Ecto neural progenitor cell (in vitro differentiated cells): ENCODE measurements at places on chromosomes 13 and 19.
A peak's percentile ranks its signal among the peaks of the same experiment; 100 is the strongest.

GRCh38 chr13:45464687-45465453 is at the start of gene COG3:
Gene COG3, plus strand, starts transcription at chr13:45464939. Its CDS starts 98 bp downstream, at chr13:45465037.
- peak; percentile 93 for DNase-seq

- DNase-seq, result no peak
Measured at GRCh38 chr13:20812890-20813289, 39.1 kb upstream of the EEF1AKMT1 start.

DNA sequence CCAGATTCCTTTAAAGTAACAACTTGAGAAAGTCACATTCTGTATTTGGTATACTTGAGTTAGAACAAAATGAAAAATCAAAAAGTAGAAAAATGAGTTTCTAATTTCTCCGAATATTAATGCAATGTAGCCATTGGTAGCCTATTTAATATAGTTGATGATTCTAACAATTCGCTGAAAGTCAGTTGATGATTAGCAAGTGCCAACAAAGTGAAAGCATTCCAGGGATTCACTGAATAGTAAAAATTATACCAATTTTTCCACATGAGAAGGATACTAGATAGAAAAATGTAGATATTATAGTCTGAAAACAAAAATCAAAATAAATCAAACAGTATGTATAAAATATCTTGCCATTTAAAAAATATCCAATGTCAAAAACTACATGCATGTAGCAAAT is 117.2 kb downstream of the FREM2 start:
- no peak for DNase-seq

DNA sequence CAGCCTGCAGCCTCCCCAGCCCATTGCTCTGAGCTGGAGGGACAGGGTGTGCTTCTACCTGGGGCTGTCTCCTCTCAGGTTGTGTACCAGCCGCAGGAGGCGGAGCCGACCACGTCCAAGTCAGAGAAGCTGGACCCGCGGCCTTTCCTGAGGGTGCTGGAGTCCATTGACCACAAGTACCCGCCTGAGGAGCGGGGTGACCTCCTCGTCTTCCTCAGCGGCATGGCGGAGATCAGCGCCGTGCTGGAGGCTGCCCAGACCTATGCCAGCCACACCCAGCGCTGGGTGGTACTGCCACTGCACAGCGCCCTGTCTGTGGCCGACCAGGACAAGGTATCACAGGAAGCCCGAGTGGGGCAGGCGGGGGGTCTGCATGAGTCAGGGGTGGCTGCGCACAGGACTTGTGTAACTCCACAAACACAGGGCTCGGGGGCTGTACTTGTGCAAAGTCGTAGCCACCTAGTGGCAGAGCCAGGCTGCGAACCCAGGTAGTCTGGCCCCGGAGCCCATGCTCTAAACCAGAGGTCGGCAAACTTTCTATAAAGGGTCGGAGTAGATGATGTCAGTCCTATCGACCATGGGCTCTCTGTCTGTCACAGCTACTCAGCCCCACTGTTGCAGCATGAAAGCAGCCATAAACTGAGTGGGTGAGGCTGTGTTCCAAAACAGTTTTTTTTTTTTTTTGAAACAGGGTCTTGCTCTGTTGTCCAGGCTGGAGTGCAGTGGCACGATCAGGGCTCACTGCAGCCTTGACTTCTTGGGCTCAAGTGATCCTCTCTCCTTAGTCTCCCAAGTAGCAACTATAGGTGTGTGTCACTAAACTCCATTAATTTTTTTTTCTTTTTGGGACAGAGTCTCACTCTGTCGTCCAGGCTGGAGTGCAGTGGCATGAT is 8.9 kb downstream of the DHX34 start:
- no peak for DNase-seq

- peak; percentile 83 for DNase-seq
Measured at GRCh38 chr13:32587011-32587810, 959 bp downstream of the PDS5B start.

DNA sequence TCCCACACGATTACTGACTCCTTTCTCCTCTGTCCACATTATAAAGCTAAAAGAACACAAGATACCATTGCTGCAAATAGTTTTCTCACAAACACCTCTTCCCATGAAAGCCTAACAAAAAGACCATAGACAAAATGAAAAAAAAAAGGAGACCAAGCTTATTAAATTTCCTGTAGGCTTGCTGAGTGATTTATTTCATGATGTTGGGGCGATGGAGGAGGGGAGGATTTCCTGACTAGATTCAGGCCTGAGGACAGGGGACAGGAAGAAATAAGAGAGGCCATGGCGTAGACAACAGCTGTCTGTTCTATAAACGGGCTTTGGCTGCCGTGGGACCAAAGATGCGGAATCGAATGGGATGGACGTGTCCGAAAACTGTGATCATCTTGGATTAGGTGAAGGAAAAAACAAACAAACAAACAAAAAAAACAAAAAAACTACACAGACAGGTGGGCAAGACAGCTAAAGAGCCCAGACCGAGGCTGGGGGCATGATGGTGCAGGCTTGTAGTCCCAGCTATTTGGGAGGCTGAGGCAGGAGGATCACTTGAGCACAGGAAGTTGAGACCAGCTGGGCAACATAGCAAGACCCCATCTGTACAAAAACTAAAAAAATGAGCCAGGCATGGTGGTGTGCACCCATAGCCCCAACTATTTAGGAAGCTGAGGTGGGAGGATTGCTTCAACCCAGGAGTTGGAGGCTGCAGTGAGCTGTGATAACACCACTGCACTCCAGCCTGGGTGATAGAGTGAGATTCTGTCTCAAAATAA is 5.3 kb downstream of the TMPRSS9 start:
- no peak for DNase-seq

DNA sequence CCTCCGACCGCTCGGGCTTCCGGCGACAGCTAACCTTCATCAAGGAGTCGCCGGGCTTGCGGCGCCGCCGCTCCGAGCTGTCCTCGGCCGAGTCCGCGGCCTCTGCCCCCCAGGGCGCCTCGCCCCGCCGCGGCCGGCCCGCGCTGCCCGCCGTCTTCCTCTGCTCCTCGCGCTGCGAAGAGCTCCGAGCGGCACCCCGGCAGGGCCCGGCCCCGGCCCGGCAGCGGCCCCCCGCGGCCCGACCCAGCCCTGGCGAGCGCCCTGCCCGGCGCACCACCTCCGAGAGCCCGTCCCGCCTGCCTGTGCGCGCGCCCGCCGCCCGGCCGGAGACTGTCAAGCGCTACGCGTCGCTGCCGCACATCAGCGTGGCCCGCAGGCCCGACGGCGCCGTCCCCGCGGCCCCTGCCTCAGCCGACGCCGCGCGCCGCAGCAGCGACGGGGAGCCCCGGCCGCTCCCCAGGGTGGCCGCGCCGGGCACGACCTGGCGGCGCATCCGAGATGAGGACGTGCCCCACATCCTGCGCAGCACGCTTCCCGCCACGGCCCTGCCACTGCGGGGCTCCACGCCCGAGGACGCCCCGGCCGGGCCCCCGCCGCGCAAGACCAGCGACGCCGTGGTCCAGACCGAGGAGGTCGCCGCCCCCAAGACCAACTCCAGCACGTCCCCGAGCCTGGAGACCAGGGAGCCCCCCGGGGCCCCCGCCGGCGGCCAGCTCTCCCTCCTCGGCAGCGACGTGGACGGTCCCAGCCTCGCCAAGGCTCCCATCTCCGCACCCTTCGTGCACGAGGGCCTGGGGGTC is 9.6 kb downstream of the C19orf25 start:
- no peak for DNase-seq

DNA sequence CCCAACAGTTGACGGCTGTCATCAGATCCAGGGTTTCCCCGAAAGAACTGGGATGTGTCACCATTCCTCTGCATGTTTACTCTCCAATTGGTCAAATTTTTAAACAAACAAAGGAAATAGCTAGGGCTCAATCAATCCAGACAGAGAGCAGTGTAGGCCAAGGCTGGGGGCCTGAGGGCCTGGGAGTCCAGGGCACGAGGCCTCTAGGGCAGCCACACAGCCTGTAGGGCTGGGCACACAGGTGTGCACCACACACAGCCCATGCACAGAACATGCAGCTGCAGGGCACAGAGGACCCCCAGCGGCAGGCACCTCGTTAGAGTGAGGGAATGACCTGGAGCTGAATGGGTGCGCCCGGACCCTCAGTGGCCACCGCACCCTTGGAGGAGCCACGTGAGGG is 9.5 kb downstream of the MIER2 start:
- DNase-seq, result no peak

GRCh38 chr19:44232867-44233266 is 20.5 kb downstream of the ZNF227 start:
- no peak for DNase-seq

DNA sequence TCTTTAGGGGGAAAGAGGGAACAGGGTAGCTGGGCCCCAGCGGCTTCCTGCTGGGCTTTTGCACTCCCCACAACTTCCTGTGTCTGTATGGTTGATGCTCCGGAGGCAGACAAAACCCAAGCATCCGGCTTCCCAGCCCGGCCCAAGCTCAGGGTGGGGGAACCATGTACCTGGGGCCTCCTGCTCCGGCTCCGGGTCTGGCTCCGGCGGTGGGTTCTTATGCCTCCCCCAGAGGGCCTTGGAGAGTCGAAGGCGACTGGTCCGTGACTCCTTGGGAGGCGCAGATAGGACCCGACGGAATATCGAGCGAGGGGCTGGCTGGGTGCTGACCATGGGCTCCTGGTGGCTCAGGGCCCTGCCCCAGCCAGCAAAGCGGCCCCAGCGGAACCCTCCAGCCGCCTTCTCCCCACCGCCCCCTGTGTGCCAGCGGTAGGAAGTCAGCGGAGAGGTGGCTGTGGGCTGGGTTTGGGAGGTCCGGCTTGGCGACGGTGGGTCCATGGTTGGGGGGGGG is 428 bp downstream of the RASAL3 start:
- peak; percentile 45 for DNase-seq

DNA sequence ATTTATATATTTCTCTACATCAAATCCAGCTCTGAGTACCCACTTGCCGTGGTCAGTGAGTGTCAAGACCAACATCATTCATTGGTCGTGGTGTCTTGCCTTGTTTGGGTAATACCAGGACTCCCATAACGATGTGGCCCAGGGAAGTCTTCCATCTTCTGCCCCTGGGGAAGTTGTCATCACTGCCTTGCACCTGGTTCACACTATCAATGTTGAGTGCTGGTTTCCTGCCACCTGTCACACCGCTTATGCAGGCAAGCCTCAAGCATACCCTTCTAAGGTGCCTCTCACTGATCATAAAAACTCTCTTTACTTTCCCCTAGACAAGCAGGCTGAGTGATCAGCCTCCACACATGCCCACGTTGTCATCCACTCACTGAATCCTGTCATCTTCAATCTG is 382.4 kb downstream of the KCTD12 start:
- DNase-seq, result no peak

- DNase-seq, result no peak
Measured at GRCh38 chr13:32267836-32268439, 47.2 kb downstream of the ZAR1L start.

DNA sequence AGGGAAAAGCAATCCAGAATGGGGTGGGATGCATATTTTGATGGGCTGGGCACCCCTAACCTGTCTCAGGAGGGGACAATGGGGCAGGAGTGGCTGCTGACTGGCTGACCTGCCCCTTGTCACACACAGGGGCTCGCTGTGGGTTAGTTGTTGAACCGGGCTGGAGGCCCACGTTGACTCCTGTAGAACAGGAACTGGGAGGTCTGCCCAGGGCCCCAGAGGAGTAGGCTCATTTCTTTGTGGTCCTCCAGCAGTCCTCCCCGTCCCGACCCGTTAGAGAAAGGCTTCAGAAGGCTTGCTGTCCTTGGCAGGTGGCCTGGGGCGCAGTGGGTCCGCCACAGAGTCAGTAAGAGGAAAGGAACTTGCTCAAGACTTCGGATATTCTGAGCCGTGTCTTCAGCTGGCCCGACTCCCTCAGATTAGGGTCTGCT is 70.1 kb downstream of the COL4A1 start:
- DNase-seq, result no peak

GRCh38 chr13:110468986-110469495 is 92.5 kb downstream of the RAB20 start:
- DNase-seq, result no peak
